ENCODE measurements at places on chromosomes 11 and 22.
A peak's percentile ranks its signal among the peaks of the same experiment; 100 is the strongest.

GRCh38 chr22:24093855-24094254, 82.8 kb downstream of the CABIN1 start:
- no peaks in the 10 kb centered on the region for H3K27me3 ChIP-seq
- DNase-seq, result no peak
- no peaks in the 10 kb centered on the region for H3K4me1 ChIP-seq
- H3K4me3 ChIP-seq, result no peak overlapping the region
- H3K27ac ChIP-seq, result no peak overlapping the region

DNA sequence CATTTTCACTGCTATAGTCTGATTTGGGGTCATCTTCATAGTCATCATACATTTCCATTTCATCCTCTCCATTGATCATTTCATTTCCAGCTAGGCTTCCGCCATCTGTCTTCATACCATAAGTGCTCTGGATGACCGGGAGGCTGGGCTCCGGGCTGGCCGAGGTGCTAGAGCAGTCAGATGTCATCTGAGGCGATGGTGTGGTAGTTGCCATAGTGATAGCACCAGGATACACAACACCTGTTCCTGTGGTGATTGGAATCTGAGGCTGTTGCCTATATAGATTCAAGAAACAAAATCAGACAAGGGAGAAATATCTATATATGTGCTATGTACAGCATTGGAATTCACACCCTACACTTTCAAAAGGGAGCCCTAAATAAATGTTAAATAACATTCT, 383.5 kb downstream of the SOX6 start:
- H3K4me3 ChIP-seq, result no peak overlapping the region
- peaks cover 25% of the 10 kb centered on the region for H3K4me1 ChIP-seq
- no peaks in the 10 kb centered on the region for H3K27me3 ChIP-seq
- no peak for DNase-seq
- no peaks in the 10 kb centered on the region for H3K36me3 ChIP-seq
- H3K27ac ChIP-seq, result no peak overlapping the region

- H3K36me3 ChIP-seq, result no peaks in the 10 kb centered on the region
- peak overlapping the region; percentile 72 for H3K27ac ChIP-seq
- H3K4me3 ChIP-seq, result peak overlapping the region; percentile 14
- peaks cover 3% of the 10 kb centered on the region for H3K27me3 ChIP-seq
Observed at GRCh38 chr22:28141614-28142013, 222.6 kb upstream of the PITPNB start.

- no peak overlapping the region for H3K4me3 ChIP-seq
- no peak for DNase-seq
- peaks cover 4% of the 10 kb centered on the region for H3K36me3 ChIP-seq
- no peaks in the 10 kb centered on the region for H3K27me3 ChIP-seq
- H3K27ac ChIP-seq, result no peak overlapping the region
Observed at GRCh38 chr22:40593460-40594273, 42.9 kb downstream of the MRTFA start.

GRCh38 chr22:41367039-41367679, 14.6 kb upstream of the TEF start:
- H3K27me3 ChIP-seq, result no peaks in the 10 kb centered on the region
- no peak overlapping the region for H3K4me3 ChIP-seq
- peak; percentile 91 for DNase-seq

DNA sequence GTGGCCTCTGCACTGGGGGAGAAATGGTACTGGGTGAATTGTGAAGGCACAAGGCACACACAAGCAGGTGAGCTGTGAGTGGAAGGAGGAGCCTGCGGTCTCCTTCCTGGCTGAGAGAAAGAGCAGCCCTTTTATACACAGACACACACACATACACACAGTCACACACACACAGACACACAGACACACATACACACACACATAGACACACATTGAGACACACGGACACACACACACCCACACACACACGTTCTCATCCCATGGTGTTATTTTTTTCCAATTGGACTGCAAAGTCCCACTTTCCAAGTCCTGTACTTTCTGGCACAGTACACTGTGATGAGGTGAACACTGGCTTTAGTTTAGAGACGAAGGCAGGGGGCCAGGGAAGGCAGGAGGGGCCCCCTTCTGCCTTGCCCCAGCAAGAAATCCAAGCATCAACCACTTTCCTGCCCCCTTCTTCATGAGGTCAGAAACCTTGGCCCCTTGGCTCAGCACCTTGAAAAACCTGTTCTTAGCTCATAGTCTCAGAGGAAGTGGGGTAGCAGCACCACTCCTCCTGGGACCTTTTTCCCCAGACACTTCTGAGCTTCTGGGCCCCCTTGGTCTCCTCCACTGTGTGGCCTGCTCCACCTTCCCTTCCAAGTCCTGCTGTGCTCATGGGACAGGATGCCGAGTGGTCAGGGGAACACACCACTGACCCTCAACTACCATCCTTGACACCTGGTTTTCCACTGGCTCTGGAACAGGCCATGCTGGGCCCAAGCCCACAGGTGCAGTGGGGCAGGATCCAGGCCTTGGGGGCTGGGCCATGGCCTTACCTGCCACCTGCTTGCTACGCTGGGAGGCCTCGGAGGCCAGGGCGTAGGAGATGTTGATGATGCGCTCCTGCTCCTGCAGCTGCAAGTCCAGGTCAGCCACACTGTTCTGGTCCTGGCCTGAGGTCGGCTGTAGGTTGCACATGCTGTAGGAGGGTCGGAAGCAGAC, 43.8 kb downstream of the C11orf58 start:
- H3K36me3 ChIP-seq, result no peaks in the 10 kb centered on the region
- DNase-seq, result no peak
- H3K4me3 ChIP-seq, result no peak overlapping the region
- no peaks in the 10 kb centered on the region for H3K27me3 ChIP-seq
- no peak overlapping the region for H3K27ac ChIP-seq

DNA sequence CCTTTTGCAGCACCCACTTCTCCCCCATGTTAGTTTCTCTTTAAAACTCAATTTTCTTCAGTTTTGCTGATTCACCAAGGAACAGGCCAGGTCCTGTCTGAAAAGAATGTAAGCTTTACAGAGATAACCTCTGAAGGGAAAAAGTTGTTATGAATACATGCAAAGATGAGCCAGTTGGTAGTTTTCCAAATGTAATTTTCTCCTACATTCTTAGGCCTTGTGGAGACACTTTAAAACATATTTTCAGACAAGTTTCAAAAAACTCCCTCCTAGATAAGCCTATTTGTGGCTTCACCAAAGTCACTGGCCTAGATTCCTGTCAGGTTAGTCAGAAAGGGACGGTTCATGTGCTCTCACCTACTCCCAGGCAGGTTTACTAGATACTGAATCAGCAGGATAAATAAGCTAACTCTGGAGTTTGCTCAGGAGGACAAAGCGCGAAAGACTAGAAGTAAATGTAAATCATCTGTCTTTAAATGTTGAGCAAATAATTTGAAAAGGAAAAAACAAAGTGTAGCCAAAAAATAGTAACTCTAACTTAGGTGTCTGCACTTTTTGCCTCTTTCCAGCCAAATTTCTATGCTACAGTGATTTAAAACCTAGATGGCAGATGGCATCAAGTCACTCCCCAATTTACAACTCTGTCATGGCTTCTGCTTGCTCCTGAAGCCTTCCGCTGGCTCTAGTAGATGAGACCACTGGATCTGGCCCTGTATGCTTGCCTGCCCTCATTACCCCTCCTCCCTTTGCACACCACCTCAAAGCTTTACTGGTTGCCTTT, 4.9 kb upstream of the ATP6V1E1 start:
- H3K4me3 ChIP-seq, result no peak overlapping the region
- no peaks in the 10 kb centered on the region for H3K36me3 ChIP-seq
- peak overlapping the region; percentile 55 for H3K27ac ChIP-seq
- H3K4me1 ChIP-seq, result peaks cover 26% of the 10 kb centered on the region

GRCh38 chr22:20203552-20204201, 52.8 kb upstream of the CCDC188 start:
- peaks cover 28% of the 10 kb centered on the region for H3K4me1 ChIP-seq
- H3K36me3 ChIP-seq, result no peaks in the 10 kb centered on the region
- DNase-seq, result peak; percentile 20
- no peak overlapping the region for H3K27ac ChIP-seq
- peaks cover 3% of the 10 kb centered on the region for H3K27me3 ChIP-seq
- H3K4me3 ChIP-seq, result no peak overlapping the region

- peak; percentile 41 for DNase-seq
- H3K36me3 ChIP-seq, result no peaks in the 10 kb centered on the region
- H3K27me3 ChIP-seq, result peaks cover 5% of the 10 kb centered on the region
- H3K4me3 ChIP-seq, result peak overlapping the region; percentile 27
- H3K4me1 ChIP-seq, result peaks cover 14% of the 10 kb centered on the region
Observed at GRCh38 chr11:123261345-123262106, 66.5 kb upstream of the CLMP start.

- H3K36me3 ChIP-seq, result no peaks in the 10 kb centered on the region
- H3K27me3 ChIP-seq, result no peaks in the 10 kb centered on the region
- peak; percentile 66 for DNase-seq
- H3K4me3 ChIP-seq, result no peak overlapping the region
Observed at GRCh38 chr11:24391167-24391566, 105.7 kb upstream of the LUZP2 start.

- H3K36me3 ChIP-seq, result no peaks in the 10 kb centered on the region
- peaks cover 3% of the 10 kb centered on the region for H3K4me1 ChIP-seq
- peak; percentile 48 for DNase-seq
- H3K4me3 ChIP-seq, result no peak overlapping the region
- no peak overlapping the region for H3K27ac ChIP-seq
- H3K27me3 ChIP-seq, result no peaks in the 10 kb centered on the region
Observed at GRCh38 chr11:95279921-95280868, 49.2 kb upstream of the SESN3 start.

GRCh38 chr11:93905384-93905783, 55.0 kb upstream of the VSTM5 start:
- peaks cover 21% of the 10 kb centered on the region for H3K4me1 ChIP-seq
- H3K4me3 ChIP-seq, result no peak overlapping the region
- no peaks in the 10 kb centered on the region for H3K27me3 ChIP-seq

- no peak overlapping the region for H3K4me3 ChIP-seq
- H3K27me3 ChIP-seq, result no peaks in the 10 kb centered on the region
- H3K36me3 ChIP-seq, result peaks cover 16% of the 10 kb centered on the region
- H3K27ac ChIP-seq, result peak overlapping the region; percentile 82
- H3K4me1 ChIP-seq, result peaks cover 15% of the 10 kb centered on the region
Observed at GRCh38 chr22:49824936-49825335, 2.7 kb downstream of the BRD1 start.

- H3K4me1 ChIP-seq, result peaks cover 4% of the 10 kb centered on the region
- no peaks in the 10 kb centered on the region for H3K27me3 ChIP-seq
- no peaks in the 10 kb centered on the region for H3K36me3 ChIP-seq
- no peak overlapping the region for H3K27ac ChIP-seq
- no peak for DNase-seq
- H3K4me3 ChIP-seq, result no peak overlapping the region
Observed at GRCh38 chr11:128324531-128325141, 262.7 kb downstream of the ETS1 start.

DNA sequence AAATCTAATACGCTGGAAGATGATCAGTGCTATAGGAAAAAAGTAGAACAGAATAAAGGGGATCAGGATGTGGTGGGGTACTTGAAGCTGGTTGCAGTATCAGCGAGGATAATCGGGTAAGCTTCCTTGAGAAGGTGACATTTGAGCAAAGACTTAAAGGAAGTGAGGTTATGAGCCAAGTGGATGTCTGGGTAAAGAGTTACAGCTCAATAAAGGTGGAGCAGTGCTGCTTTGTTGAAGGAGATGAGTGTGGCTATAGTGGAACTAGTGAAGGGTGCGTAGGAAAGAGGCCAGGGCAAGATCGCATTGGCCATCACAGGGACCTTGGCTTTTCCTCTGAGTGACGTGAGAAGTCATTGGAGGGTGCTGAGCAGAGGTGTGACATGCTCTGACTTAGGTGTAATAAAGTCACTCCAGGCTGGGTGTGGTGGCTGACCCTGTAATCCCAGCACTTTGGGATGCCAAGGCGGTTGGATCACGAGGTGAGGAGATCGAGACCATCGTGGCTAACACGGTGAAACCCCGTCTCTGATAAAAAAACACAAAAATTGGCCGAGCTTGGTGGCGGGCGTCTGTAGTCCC, 2.3 kb upstream of the SYVN1 start:
- H3K27me3 ChIP-seq, result peaks cover 7% of the 10 kb centered on the region
- H3K36me3 ChIP-seq, result peaks cover 3% of the 10 kb centered on the region
- no peak for DNase-seq
- no peak overlapping the region for H3K27ac ChIP-seq
- no peak overlapping the region for H3K4me3 ChIP-seq

GRCh38 chr11:6270584-6271246, 11.1 kb downstream of the CCKBR start:
- H3K27ac ChIP-seq, result no peak overlapping the region
- no peak for DNase-seq
- no peaks in the 10 kb centered on the region for H3K27me3 ChIP-seq

- no peak overlapping the region for H3K27ac ChIP-seq
- H3K36me3 ChIP-seq, result no peaks in the 10 kb centered on the region
- H3K4me1 ChIP-seq, result no peaks in the 10 kb centered on the region
- peak; percentile 27 for DNase-seq
- H3K27me3 ChIP-seq, result peaks cover 12% of the 10 kb centered on the region
- H3K4me3 ChIP-seq, result peak overlapping the region; percentile 61
Observed at GRCh38 chr11:111299101-111300026, 1.0 kb downstream of the POU2AF3 start.

DNA sequence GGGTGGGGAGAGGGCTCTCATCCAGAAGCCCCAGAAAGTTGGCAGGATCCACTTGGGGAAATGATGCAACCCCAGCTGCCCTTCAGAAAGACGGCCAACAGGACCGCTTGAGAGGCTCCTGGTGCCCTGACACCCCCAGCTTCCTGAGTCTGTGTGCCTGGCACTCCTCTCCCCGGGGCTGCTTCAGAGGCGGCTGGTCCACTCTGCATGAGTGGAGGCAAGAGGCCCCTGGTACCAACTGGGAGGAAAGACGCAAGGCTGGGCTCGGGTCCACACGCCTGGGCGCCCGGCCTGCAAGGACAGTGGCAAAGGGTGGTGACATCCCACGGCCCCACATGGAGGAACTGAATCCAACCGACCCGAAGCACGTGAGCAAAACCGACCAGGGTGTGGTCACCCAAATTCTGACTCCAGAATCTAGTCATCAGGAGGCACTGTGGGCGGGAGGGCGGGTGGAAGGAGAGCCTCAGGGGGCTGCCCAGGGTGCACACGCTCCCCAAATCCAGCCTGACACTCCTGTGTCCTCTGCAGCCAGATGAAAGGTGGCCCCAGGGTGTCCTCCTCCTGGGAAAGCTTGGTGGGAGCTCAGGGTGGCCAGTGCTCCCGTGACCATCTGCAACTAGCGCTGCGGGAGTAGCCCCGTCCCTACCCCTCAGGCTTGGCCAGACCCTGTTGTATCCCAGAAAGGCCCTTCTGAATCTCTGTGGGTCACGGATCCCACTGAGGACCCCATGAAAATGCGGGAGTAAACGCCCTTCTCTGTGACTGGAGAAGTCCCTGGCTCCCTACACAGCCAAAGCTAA, 3.7 kb downstream of the RNH1 start:
- H3K27me3 ChIP-seq, result no peaks in the 10 kb centered on the region
- no peak overlapping the region for H3K27ac ChIP-seq
- H3K4me1 ChIP-seq, result peaks cover 32% of the 10 kb centered on the region
- DNase-seq, result no peak
- H3K36me3 ChIP-seq, result peaks cover 7% of the 10 kb centered on the region

- H3K27me3 ChIP-seq, result no peaks in the 10 kb centered on the region
- H3K27ac ChIP-seq, result no peak overlapping the region
- no peaks in the 10 kb centered on the region for H3K36me3 ChIP-seq
- no peak overlapping the region for H3K4me3 ChIP-seq
- DNase-seq, result no peak
- H3K4me1 ChIP-seq, result peaks cover 13% of the 10 kb centered on the region
Observed at GRCh38 chr22:31652911-31653684, 8.9 kb downstream of the PISD start.

Measured in astrocyte (in vitro differentiated cells and primary cell).